GM06990 (cell line): ENCODE measurements at places on chromosomes 1 and 21.

GRCh38 chr1:63698001-63698838, 75.6 kb upstream of the ROR1 start:
- no peak for DNase-seq

DNA sequence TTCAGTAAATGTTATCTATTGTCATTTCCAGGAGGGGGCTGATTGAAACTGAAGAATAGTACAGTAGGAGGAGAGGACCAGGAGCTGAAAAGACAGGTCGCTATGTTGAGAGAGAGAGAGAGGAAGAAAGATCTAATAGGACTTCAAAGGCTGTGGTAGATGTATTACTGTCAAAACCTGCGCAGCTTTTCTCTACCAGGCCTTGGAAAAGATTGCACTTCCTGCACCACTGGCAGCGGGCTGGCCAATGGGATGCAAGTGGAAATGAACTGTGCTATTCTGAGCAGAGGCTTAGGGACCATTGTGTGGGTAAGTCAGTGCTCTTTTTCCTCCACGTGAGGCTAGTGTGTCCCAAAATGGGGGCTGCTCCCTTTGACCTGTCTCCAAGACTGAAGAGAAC, 47.1 kb downstream of the MDM4 start:
- DNase-seq: no peak

GRCh38 chr1:230283678-230284077, 142.5 kb downstream of the PGBD5 start:
- no peak for DNase-seq

- DNase-seq: no peak
Measured at GRCh38 chr1:37560401-37561132, 3.8 kb downstream of the DNALI1 start.

- DNase-seq: no peak
Measured at GRCh38 chr1:231690059-231690458, 63.5 kb downstream of the DISC1 start.

DNA sequence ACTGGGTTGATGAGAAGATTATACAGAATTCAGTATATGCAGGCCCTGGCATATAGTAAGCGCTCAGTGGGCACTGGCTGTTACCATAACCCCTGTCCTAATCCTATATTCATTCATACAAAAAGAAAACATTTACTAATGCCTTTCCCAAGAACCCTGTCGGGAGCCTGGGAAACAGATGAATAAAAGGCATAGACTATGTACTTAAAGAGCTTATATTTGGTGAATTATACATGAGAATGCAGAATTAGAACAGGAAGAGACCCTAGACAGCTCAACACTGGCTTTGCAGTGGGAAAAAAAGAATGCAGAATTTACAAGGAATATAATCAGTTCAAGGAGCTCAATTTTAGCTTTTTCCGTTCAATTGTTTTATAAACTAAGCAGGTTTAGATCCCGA, 10.9 kb downstream of the AK2 start:
- DNase-seq: no peak

DNA sequence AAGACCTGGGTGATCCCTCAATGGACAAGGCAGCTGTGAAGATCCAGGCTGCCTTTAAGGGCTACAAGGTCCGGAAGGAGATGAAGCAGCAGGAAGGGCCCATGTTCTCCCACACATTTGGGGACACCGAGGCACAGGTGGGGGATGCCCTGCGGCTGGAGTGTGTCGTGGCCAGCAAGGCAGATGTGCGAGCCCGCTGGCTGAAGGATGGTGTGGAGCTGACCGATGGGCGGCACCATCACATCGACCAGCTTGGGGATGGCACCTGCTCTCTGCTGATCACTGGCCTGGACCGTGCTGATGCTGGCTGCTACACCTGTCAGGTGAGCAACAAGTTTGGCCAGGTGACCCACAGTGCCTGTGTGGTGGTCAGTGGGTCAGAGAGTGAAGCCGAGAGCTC, 85.2 kb downstream of the TRIM11 start:
- no peak for DNase-seq

DNA sequence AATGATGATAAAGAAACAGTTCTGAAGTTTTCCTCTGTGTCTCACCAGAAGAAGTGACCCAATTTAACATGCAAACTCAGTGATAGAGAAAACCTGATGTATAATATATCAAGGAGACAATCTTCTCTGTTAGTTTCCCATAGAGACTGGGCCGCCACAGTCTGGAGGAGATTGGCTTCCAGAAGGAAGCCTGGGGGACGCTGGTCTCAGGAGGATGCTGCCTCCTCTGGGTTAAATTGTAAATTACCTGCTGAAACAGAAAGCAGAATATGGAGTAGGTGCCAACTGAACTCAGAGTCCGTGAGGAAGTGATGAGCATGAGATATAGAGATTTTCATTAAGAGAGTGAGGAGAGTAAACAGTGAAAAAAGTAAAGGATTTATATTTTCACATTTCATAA, 15.8 kb downstream of the OR14I1 start:
- peak; percentile 32 for DNase-seq

GRCh38 chr1:245592189-245592460, 437.3 kb downstream of the KIF26B start:
- no peak for DNase-seq

GRCh38 chr1:43346636-43347035, 9.0 kb downstream of the MPL start:
- no peak for DNase-seq

DNA sequence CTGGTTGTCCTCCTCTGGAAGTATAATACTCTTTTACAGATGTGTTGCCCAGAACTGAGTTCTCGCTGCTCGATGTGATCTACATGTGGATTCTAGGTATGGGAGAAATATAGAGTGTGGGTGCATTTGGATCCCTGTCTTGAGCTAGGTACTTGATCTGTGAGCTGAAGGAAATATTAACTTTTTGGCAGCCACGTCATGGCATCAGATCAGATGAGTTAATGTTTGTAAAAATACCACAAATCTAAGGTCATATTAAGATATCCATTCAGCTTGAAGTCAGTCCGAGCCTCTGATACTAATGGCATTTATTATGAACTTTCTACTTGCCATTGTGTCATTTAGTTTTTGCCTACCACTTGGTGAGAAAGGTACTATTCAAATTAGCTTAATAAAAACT, 24.6 kb downstream of the MAPKAPK2 start:
- DNase-seq: no peak

DNA sequence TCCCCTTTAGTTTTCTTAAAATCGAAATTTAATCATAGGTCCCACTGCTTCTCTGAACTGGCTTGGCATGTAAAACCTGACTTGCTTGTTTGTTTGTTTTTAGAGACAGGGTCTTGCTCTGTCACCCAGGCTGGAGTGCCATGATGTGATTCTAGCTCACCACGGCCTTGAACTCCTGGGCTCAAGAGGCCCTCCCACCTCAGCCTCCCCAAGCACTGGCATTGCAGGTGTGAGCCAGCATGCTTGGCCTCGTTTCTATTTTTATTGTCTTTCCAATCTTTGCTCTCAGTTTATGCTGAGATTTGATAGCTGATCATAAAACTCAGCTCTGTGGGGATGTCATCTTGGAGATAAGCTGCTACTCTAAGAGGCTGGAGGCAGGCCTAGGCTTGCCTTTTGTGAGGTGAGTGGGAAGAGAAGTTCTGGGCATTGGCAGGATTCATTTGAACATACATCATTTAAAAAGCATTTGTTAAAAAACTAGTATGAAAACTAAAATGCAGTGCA, 51.5 kb upstream of the GCLM start:
- DNase-seq: no peak

DNA sequence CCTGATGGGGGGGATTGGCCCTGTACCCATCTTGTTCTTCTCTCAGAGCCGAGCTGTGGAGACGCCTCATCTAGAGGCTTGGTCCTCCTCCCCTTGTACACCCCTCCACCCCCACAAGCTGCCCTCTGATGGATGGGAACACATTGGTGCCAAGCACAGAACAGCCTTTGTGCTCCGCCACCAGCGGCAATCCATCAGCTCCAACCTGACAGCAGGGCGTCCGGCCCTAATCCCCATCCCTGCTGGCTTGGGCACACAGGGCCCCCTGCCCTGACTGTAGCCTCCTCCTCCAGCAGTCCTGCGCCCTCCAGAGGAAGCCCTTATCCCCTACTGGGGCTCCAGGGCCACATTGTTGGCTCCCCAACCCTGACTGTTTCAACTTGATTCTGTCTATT, 3.8 kb upstream of the MYOG start:
- no peak for DNase-seq

DNA sequence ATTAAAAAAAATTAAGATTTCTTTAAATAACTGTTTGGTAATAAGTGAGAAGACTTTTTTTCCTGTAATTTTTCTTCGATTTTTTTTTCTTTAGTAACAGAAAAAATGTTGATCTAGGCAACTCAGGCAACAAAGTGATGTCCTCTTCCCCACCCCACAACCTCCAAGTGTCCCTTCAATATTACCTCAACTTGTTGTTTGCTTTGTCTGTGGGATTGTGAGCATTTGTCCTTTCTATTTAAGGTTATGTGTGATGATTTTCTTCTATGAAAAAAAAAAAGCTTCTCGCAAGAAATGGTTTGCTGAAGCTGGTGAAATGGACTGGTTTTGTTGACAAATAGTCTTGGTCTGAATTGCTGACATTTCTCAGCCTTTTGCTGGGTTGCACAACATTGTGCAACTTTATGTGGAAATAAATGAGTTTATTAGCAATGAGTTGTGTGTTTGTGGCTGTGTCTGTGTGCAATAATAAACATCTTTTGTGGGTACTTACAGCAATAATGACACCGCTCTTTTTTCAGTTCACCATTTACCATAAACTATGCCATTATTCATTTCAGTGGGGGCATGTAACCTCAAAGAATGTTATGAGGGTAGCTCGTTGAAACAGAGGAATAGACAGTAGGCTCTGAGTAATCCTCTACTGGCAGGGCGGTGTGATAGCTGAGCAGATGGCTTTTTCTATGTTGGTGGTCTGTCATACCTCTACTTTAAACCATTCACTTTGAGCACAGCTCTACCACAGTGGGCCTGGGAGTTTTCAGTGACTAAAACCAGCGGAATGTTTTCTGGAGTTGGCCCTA, 218.4 kb downstream of the HLX start:
- DNase-seq: no peak

- DNase-seq: no peak
Measured at GRCh38 chr1:181097242-181097641, 8.7 kb downstream of the IER5 start.

DNA sequence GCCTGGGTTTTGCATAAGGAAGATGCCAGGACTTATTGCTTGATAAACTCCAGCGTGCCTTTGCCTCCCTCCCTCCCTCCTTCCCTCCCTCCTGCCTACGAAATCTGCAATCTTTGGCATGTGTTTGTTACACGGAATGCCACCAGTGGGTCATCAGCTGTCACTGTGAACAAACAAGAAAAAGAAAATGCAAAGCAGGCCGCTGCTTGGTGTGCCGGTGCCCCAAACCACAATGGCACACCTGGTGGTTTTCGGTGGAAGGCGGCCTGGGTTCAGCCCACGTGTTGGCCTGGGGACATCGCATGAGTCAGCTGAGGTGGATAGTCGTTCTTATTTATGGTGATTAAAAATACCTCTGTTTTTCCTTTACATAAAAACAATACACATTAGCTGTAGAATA, 16.3 kb upstream of the IFNLR1 start:
- peak; percentile 77 for DNase-seq

DNA sequence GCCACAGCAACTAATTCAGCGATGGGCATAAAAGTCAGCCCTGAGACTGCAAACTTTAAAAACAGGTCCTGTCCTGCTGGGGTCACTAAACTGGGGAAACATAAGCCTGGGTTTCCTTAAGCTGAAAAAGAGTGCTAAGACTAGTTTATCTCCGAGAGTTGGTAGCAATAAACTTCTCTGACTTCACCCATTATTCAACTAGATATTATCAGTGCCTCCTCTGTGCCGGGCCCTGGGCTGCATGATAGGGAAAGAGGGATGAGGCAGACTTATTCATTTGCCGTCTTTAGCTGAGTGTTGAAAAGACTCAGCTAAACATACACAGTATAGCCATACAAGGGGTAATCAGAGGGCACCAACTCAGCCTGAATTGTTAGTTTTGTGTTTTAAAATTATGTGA, 33.0 kb downstream of the AK2 start:
- no peak for DNase-seq

DNA sequence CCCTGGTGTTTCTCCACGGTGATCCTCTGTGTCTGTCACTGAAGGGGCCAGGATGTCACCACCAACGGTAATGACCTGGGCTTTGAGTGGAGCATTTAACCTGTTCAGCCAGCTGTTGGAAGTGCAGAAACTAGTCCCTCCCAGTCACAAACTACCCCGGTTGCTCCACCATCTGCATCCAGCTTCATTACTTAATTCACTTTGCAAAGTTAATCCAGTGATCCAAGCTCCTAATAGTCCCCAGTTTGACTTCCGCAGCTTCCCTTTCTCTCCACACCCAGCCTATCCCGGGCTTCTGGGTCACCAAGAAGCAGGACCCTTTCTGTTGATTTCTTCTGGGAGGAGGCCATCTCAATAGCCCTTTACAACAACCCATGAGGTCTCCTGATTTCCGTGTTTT, 63.5 kb downstream of the MDM4 start:
- no peak for DNase-seq

DNA sequence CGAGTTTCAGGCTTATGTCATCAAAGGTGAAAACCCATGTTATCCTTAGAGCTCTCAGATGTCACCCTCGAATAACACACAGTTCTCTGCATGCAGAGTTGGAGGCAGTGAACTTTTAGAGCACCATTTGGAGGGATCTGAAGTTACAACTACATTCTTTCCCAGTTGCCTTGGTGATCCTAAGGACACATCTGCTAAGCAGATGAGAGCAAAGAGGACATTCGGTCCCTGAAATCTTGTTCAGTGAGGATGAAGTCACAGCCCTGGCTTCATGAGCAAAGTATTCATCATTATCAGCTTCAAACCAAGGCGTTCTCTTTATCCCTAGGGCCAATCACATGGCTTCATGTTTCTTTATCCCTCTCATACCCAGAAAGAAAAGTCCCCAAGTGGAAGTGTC, 23.1 kb upstream of the MCOLN2 start:
- no peak for DNase-seq

GRCh38 chr1:22088331-22088730, 35.8 kb downstream of the CDC42 start:
- no peak for DNase-seq

- DNase-seq: no peak
Measured at GRCh38 chr1:6858596-6858995, 73.3 kb downstream of the CAMTA1 start.

DNA sequence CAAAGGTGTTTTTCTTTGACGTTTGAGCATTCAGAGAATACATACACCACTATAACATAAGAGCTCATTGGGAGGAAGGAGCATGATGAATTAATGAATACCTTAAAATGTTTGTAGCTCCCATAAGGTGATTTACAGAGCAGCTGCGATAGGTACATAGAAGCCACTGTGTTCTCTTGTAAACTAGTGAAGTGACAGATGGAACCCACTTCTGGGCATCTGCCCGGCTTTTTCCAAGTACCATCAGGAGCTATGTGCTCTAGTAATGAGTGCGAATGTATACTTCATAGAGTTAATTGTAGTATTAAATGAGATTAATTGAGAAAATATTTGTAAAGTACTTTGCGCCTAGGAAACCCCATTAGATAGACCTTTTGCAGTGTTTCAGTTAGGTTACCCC, 48.4 kb downstream of the HENMT1 start:
- no peak for DNase-seq
